ENCODE measurements at places on chromosomes 6 and 20.

DNA sequence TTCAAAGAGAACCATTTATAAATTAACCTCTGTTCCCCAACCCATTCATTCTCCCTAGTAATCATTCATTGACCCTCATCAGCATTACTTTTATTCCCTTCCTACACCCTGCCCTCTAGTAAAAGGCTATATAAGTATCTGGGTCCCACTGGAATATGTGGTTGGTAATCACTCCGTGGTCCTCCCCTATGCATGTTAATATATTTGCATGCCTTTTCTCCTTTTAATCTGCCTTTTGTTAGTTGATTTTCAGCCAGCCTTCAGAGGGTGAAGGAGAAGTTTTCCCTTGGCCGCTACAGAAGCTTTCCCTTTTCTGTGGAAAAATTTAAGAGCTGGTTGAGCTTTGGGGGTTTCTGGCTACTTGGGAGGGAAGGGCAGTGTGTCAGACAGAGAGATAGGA lies 585.6 kb downstream of the UTRN start:
- DNase-seq, result no peak

DNA sequence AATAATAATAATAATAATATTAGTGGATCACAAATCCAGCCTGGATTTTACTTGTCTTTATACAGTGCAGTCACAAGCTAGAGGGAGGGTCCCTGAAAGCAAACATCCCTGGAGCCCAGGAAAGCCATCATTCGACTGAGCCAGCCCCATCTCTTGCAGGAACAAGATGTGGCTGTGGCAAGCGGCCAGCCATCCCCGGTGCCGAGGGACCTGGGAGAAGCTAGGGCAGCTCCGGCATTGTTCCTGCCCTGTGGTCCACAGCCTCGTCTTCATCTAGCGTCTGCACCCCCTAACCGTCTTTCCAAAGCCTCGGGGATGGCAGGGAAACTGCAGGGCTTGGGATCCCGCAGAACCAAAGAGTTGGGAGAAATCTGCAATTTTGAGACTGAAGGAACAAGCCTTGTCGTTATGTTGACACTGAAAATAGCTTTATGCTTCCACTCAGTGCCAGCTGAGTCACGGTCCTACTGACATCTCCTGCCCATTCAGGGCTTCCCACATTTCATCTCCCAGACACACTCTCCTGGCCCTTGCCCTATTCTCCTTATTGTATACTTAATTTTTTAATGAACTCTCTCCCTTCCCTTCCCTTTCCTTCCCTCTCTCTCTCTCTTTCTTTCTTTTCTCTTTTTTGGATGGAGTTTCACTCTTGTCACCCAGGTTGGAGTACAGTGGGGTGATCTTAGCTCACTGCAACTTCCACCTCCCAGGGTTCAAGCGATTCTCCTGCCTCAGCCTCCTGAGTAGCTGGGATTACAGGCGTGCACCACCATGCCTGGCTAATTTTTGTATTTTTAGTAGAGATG lies 62.5 kb upstream of the ZNFX1 start:
- DNase-seq, result no peak

- peak; percentile 29 for DNase-seq
These were observed 61.9 kb upstream of the NRSN1 start for GRCh38 chr6:24064106-24064505.

GRCh38 chr6:163230901-163231300 lies 183.6 kb upstream of the QKI start:
- no peak for DNase-seq

GRCh38 chr6:75374961-75375400 lies 90.4 kb upstream of the TMEM30A start:
- peak; percentile 68 for DNase-seq

DNA sequence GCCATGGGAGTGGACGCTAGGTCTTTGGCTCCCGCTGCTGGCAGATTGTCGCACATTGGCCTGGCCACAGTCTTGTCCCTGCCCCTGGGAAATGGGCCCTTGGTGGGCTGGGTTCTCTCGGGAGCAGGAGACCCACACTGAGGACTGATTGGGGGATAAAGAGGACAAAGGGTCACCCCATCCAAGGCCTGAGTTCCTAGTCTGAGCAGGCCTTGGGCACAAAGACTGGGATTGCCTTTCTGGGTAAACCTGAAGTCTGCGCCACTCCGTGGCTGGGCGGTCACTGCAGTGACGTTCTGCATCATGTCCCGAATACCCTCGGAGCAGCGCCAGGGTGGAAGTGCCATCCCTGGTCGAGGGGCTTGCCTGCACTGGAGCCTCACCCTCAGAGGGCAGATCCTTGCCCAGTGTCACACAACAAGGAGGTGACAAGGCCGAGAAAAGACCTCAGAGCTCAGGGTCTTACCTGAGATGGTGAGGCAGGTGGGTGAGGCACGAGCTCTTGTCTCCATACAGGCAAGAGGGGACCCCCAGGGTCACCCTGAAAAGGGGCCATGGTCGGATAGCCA lies 36.1 kb upstream of the ZBP1 start:
- DNase-seq, result no peak

- no peak for DNase-seq
These were observed 242.8 kb downstream of the UST start for GRCh38 chr6:148989585-148989984.

GRCh38 chr6:125486881-125487280 lies 185.1 kb upstream of the HDDC2 start:
- no peak for DNase-seq

DNA sequence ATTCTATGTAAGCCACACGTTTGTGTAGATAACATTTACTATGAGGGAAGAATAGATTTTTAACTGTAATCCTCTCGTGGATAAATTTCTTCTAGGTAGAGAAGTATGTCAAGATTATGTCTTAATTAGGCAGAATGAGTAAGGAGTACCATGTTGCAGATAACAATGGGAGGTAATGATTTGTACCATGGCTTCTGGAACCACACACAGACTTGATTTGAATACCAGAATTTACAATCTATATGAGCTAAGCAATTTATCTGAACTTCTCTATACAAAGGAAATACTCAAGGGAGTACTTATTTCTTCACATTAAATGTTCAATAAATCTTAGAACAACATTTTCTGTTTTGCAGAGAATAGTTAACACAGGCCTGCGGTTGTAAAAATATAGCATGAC lies 51.5 kb downstream of the RPS12 start:
- no peak for DNase-seq

GRCh38 chr6:79864421-79864820 lies 82.9 kb downstream of the ELOVL4 start:
- no peak for DNase-seq

Measured in ELF-1 (cell line).